ENCODE measurements at places on chromosomes 16 and 17. TPM values are rescaled to one million over a fixed set of nuclear protein-coding genes. Genes with fewer than 3 reads are reported as not detected.

The MRPL45 gene
- 63.8 TPM for polyA plus RNA-seq

The DBNDD1 gene
- polyA plus RNA-seq, result 9.2 TPM

DNA sequence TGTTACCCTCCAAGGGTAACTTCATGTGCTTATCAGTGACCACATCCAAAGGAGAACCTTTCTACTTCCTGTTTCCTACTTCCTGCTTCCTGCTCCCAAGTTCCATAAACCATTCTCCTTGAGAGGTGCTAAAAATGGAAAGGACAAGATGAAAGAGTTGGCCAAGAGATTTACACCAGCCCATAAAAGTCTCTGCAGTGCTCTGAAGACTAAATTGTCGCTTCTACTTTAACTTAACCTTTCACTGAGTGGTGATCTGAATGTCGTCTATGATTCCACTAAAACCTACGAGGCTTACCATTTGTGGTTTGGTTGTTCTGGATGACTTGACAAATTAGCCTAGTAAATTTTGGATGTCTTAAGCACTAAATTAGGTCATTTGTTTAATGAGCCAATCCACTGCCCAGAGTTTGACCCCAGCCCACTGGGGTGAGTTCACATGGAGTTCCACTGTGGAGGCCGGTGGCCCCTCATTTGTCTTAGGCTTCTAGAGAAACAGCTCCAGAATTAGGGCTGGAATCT lies 333.1 kb downstream of the FOXL1 start:
- no peak for DNase-seq

DNA sequence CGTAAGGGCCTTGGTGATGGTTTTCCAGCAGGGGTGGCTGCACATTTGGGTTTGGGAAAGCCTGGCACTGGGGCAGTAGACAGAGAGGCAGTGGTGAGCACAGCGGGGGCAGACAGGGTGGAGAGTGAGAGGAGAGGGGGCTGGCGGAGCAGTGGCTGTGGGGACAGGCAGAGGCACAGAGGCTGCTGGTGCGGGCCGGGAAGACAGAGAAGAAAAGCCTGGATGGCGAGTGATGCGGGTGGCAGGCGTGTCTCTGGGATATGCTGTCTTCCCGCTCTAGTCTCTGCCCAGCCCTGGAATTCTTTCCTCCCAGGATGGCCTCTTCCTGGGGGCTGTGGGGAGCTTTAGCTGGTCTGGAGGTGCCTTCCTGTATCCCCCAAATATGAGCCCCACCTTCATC lies 16.9 kb downstream of the ITGAD start:
- no peak for DNase-seq

DNA sequence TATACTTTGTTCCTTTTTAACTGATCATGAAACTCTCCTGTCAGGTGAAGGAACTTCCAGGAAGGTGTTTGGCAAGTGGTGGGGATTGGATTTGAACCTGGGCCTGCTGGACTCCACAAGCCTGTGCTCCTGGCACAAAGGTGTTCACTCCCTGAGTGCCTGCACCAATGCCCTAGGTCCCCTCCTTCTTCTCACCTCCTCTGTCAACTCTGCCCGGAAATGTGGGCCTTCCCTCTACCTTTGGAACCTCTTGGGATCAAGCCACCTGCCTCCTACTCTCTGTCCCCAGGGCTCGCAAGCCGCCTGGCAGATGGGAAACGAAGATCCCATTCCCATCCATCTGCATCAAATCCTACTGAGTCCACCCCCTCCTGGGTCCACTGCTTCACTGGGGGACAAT lies 40.0 kb downstream of the RTN4RL1 start:
- no peak for DNase-seq

DNA sequence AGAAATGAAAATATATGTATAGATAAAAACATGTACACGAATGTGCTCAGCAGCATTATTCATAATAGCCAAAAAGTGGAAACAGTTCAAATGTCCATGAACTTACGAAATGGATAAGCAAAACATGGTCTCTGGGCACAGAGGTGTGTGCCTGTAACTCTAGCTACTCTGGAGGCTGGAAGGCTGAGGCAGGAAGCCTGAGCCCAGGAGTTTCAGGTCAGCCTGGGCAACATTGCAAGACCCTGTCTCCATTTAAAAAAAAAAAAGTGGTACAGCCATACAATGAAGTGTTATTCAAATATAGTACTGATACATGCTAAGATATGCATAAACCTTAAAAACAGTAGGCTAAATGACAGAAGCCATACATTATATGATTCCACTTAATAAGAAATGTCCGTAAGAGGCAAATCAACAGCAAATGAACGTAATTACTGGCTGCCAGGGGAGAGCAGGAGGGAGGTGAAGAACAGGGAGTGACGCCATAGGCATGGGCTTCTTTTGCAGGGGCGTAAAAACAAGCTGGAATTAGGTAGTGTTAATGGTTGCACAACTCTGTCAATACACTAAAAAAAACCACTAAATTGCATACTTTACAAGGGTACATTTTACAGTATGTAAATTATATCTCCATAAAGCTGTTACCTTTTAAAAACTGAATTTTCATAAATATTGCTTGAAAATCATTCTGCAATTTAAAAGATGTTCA lies 87.2 kb upstream of the PLEKHM1 start:
- no peak for DNase-seq

- DNase-seq, result no peak
Observed at GRCh38 chr16:79613009-79613408, 12.5 kb upstream of the MAF start.

DNA sequence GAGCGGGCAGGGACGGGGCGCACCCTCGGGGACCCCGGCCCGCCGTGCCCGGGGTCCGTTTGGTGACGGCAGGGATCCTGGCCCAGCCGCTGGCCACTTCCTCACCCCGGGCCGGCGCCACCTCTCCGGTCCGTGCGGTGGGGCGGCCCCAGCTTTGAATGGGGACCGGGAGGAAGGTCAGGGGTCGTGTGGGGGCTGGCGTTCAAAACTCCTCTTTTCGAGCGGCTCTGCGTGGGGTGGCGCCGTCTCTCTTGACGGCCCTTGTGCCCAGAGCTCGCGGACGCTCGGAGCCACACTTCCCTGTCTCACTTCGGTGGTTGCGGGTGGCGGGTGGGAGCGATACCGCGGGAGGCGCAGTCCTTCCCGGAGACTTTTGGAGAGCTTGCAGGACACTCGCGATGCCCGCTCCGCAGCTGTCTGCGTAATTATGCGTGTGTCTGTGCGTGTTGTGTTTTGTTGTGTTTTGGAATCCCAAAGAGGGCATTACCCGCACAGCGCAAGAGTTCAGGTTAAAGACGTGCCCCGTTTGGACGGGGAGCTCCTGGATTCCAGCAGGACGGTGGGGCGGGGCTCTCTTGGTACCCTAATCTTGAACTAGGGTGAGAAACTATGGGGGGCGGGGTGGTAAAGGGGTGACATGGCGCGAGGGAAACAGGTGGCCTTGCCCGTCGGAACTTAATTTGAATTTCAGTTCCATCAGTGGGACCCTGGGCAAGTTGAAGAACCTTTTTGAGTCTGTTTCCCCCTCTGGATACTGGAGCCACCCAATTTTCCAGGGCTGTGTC lies 637 bp downstream of the PLCG2 start:
- DNase-seq, result no peak

DNA sequence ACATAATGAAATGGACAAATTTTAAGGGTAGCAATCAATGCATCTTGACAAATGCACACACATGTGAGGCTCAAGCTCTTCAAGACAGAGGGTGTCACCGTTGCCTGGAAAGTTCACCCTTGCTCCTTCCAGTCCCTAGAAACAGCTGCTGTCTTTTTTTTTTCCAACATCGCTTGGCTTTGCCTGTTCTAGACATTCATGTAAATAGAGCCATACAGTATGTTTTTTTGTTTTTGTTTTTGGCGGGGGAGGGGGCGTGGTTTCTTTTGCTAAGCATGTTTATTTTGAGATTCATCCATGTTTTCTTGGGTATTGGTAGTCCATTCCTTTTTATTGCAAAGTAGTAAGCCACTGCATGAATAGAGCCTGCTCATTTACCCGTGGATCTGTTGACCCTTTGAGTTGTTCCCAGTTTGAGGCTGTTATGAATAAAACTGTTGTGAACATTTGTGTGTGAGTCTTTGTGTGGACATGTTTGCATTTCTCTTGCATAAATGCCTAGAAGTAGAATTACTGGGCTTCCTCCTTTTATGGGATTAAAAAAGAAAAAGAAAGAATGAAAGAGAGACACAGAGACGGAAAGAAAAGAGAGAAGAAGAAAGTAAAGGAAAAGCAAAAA lies 78.4 kb downstream of the NT5M start:
- DNase-seq, result no peak

GRCh38 chr17:51853857-51854256 lies 304.7 kb downstream of the CA10 start:
- DNase-seq, result no peak

All from forelimb muscle (tissue), 1 donor.